ENCODE measurements at places on chromosomes 3 and 15. TPM values are rescaled to one million over a fixed set of nuclear protein-coding genes. Genes with fewer than 3 reads are reported as not detected.

DNA sequence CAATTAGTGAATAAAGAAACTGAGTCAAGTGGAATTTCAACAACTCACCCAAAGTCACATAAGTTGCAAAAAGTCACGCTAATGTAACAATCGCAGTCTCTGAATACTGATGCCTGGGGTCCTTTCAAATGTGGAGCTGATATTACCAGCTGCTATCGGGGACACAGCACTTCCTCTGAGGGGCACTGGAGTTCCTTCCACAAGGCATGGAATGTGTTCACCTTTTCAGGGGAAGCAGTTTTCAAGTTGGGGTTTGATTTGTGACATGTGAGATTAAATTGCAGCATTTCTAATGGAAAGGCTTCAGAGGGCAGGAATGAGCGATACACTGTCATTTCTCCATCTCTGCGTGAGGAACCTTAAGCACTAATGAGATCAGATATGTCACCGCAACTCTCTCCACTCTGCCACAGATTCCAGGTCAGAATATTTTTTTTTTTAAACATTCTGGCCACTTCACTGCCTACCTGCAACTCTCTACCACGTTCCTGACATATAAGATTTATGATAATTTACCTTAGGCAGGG is 807.2 kb upstream of the CFAP20DC start:
- H3K4me1 ChIP-seq = peaks cover 12% of the 10 kb centered on the region
- H3K27me3 ChIP-seq = no peaks in the 10 kb centered on the region
- peaks cover 29% of the 10 kb centered on the region for H3K36me3 ChIP-seq
- DNase-seq = no peak

DNA sequence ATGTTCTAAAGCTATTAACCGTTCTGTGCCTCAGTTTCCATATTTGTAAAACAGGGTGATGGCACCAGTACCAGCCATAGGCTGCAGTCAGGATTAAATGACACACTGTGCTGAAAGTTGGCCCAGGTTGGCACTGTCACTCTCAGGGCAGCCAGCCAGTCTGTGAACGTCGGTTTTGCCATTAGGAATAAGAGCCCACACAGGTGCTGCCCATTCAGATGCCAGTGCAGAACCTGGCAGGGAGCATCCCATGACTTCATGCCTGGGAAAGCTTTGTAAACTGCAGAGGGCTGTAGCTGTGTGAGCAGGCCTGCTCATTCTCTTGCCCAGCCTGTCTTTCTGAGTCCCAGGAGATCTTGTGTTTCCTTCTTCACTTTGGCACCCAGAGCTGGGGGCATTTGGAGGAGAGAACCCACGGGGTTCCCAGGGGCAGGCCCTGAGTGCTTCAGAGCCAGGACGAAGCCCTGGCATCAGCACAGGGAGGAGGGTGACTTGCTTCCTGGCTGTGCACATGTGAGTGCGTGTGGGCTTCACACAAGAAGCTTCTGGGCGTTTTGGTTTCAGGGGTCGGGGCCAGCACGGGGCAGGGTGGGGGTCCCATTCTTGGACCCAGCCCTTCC is 46.9 kb downstream of the ZNF710 start:
- no peak overlapping the region for H3K27ac ChIP-seq
- H3K4me1 ChIP-seq = peaks cover 13% of the 10 kb centered on the region
- DNase-seq = no peak
- no peak overlapping the region for H3K4me3 ChIP-seq
- no peaks in the 10 kb centered on the region for H3K36me3 ChIP-seq

DNA sequence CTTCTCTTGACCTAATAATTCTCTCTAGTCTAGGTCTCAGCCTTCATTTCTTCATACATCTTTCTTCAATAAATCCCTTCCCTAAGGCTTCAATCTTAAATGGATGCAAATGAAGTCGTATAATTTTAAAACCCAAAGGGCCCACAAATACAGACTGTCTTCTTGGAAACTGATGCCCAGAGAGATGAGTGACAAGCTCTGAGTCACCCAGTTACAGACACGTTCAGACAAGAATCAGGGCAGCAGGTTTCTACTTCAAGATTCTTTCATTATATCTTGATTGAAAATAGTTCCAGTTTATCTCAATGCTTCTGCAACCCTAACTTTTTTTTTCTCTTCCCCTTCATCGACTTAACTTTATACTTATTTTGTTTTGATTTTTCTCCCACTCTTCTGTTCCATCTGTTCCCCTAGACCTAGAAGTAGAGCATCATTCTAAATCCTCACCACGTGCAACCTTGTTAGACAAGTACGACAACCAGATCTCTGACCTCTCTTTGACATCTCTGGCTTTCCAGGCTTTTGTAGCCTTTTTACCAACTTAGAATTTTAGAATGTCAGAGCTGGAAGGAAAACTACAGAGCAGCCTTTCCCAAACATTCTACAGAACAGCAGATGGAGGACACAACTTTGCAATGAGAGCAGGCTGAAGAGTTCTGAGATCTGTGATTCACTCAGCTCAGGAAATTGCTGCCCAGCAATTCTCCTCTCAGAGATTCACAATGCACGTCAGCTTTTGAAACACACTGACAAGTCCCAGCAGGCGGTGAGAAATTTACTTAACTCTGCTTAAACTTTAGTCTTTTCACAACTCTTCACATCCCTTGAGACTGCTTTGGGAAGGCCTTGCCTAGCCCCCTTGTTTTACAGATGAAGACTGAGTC is 25.3 kb downstream of the NCEH1 start:
- H3K27ac ChIP-seq = peak overlapping the region; percentile 86
- no peaks in the 10 kb centered on the region for H3K36me3 ChIP-seq
- H3K4me1 ChIP-seq = peaks cover 12% of the 10 kb centered on the region
- DNase-seq = no peak

- H3K4me1 ChIP-seq = no peaks in the 10 kb centered on the region
- no peaks in the 10 kb centered on the region for H3K27me3 ChIP-seq
- DNase-seq = no peak
- H3K4me3 ChIP-seq = no peak overlapping the region
- H3K36me3 ChIP-seq = no peaks in the 10 kb centered on the region
- no peak overlapping the region for H3K27ac ChIP-seq
Measured at GRCh38 chr3:140629357-140630137, 48.3 kb upstream of the TRIM42 start.

DNA sequence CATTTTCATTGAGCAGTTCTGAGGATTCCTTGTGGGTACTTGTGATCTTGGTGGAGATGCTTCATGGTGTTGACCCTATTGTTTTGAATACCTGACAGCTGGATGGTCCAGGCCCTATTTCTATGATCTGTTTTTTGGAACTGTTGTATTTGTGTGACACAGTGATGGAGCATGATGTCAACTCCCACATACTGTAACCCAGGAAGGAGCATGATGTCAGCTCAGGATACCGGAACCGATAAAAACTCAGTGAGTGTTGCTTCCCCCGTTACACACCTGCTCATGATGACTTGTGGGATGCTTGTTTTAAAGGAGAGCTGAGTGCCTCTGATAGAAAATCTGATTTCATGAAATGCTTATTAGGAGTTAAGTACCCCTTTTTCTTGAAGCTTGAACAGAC is 45.1 kb downstream of the ZBTB38 start:
- DNase-seq = peak; percentile 75
- peak overlapping the region; percentile 83 for H3K4me3 ChIP-seq
- peaks cover 48% of the 10 kb centered on the region for H3K4me1 ChIP-seq
- H3K27me3 ChIP-seq = no peaks in the 10 kb centered on the region

Gene FBN1
- 1.0 TPM for total RNA-seq

Measured in activated CD4-positive, alpha-beta T cell treated with anti-CD3 and anti-CD28 coated beads, Interleukin-2, amount 10 ng/mL, durations not matched to agents 24 days and 14 days (primary cell).